ENCODE measurements at places on chromosomes 16 and 17. TPM values are rescaled to one million over a fixed set of nuclear protein-coding genes. Genes with fewer than 3 reads are reported as not detected.

DNA sequence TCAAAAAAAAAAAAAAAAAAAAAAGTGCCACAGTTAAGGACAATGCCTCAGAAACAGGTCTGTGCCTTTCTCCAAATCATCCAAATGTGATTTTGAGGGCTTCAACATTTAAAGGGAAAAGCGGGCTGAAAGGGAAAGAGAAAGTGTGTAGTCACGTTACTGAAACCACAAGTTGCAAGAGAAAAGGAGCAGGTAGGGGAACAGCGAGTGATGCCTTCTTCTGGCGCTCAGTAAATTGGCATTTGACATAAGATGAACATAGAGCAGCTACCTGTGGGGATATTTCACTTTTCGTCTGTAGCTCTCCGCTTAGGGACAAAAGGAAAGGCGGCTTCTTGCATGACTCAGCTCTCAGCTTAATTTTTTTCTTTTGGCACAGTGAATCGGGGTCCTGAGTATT, 11.1 kb downstream of the CMTM2 start:
- H3K36me3 ChIP-seq, result no peaks in the 10 kb centered on the region
- H3K27me3 ChIP-seq, result no peaks in the 10 kb centered on the region
- DNase-seq, result no peak
- H3K4me1 ChIP-seq, result peaks cover 11% of the 10 kb centered on the region
- no peak overlapping the region for H3K27ac ChIP-seq

Gene SP2
- total RNA-seq, result 3.3 TPM

- peaks cover 66% of the 10 kb centered on the region for H3K4me1 ChIP-seq
- no peaks in the 10 kb centered on the region for H3K27me3 ChIP-seq
- H3K4me3 ChIP-seq, result no peak overlapping the region
- DNase-seq, result no peak
- H3K27ac ChIP-seq, result peak overlapping the region; percentile 40
Measured at GRCh38 chr17:82105882-82106687, 8.0 kb upstream of the FASN start.

DNA sequence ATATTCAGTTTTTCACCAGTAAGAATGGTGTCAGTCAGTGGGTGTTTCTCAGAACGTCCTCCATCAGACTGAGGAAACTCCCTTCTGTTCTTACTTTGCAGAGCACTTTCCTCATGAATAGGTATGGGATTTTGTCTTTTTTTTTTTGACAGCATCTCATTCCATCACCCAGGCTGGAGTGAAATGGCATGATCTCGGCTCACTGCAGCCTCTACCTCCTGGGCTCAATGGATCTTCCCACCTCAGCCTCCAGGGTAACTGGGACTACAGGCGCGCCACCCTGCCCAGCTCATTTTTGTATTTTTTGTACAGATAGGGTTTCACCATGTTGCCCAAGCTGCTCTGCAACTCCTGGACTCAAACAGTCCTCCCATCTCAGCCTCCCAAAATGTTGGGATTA, 130.3 kb downstream of the ZNF778 start:
- no peak overlapping the region for H3K4me3 ChIP-seq
- no peaks in the 10 kb centered on the region for H3K27me3 ChIP-seq
- H3K36me3 ChIP-seq, result no peaks in the 10 kb centered on the region
- peaks cover 43% of the 10 kb centered on the region for H3K4me1 ChIP-seq
- H3K27ac ChIP-seq, result no peak overlapping the region

DNA sequence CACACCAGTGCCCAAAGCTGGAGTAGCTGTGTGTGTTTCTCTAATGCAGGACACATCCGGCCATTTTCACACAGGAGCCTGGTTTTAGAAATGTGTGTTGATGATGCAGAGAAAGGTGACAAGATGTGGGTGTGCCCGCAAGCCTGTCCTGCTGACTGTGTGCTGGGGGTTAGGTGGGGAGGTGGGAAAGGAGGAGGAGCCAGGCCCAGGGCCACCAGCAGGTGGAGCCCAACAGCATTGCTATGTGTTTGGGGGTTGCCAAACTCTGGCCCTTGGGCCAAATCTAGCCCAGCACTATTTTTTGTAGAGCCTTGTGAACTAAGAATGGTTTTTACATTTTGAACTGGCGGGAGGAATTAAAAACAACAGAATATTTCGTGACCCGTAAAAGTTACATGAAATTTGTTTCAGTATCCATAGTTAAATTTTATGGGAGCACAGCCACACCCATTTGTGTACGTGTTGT, 61.7 kb upstream of the LGALS9 start:
- peaks cover 27% of the 10 kb centered on the region for H3K4me1 ChIP-seq
- no peaks in the 10 kb centered on the region for H3K27me3 ChIP-seq
- H3K27ac ChIP-seq, result no peak overlapping the region
- no peak for DNase-seq

GRCh38 chr17:49508061-49508865, 13.2 kb downstream of the NGFR start:
- no peak overlapping the region for H3K4me3 ChIP-seq
- H3K4me1 ChIP-seq, result peaks cover 32% of the 10 kb centered on the region
- peaks cover 8% of the 10 kb centered on the region for H3K27me3 ChIP-seq
- H3K36me3 ChIP-seq, result no peaks in the 10 kb centered on the region
- DNase-seq, result no peak

Gene PLEKHM1
- total RNA-seq, result 11.6 TPM

GRCh38 chr17:81838753-81839255, 4.0 kb upstream of the PPP1R27 start:
- H3K27ac ChIP-seq, result no peak overlapping the region
- no peaks in the 10 kb centered on the region for H3K27me3 ChIP-seq
- peaks cover 9% of the 10 kb centered on the region for H3K4me1 ChIP-seq
- no peak overlapping the region for H3K4me3 ChIP-seq
- DNase-seq, result no peak

GRCh38 chr17:70702683-70703255, 533.4 kb downstream of the KCNJ2 start:
- no peaks in the 10 kb centered on the region for H3K4me1 ChIP-seq
- H3K27me3 ChIP-seq, result no peaks in the 10 kb centered on the region
- no peaks in the 10 kb centered on the region for H3K36me3 ChIP-seq
- H3K4me3 ChIP-seq, result no peak overlapping the region
- no peak for DNase-seq

Data from spinal cord (tissue), 10 donors.